ENCODE measurements at places on chromosomes 16 and 17.

- DNase-seq = no peak
Measured at GRCh38 chr16:3654249-3654991, at the start of gene DNASE1. DNASE1 (plus strand) TSS chr16:3654691; CDS start chr16:3655374, 683 bp downstream.

DNA sequence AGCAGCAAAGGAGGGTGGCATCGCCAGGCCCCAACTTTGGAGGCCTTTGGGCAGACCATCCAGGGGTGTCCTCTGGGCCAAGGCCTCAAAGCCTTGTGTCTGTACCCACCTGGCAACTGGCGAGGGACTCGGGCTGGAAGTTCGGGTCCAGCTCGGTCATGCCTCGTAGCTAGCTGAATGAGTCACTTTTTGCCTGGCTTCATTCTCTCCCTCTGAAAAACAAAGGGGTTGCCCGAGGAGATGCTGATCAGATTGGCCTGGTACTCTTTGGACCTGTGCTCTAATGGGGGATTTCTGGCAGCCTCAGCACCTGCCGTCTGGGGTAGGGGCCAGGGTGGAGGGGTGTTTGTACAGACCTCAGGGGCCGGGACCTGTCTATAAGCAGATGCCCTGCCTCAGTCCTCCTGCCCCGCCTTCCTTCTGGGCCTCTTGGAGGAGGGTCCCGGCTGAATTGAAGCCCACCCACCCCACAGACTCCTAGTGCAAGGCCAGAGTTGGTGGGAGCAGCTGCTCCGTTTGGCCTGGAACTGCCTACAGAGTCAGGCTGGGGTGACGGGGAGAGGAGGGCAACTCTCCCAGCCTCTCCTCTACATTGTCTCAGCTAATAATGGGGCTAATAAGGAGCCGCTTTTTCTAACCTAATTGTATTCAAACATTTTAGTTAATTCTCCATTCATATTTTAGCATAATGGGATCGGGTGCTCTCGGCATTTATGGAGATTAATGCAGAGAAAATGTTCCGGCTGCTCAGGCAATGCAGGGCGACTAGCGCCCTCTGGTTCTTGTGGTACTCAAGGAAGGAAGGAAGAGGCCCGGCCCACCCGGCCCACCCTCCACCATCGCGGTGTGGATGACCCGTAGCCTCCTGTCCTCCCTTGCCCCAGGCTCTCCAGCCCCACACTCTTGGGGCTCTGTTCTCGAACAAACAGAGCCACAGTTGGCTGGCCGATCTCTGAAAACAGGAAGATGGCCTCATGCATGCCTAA, 21.4 kb upstream of the ABCC3 start:
- DNase-seq = no peak

GRCh38 chr17:58330997-58331814, 2.6 kb upstream of the TSPOAP1 start:
- DNase-seq = no peak

DNA sequence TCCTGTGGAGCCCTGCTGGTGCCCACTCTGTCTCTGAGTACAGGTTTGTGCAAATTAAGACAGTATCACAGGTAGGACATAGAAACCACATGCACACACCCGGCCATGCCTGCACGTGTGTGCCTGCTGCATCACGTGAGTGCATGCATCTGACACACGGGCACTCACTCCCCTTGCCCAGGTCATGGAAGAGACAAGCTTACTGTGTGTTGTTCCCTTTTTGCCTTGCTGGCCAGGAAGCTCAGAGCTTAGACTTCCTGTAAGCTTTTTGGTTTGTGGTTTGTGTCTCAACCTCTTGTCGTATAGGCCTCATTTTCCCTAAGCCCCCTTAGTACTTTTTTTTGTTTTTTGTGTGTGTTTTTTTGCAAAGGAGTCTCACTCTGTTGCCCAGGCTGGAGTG, 25.0 kb downstream of the ZNF469 start:
- no peak for DNase-seq

DNA sequence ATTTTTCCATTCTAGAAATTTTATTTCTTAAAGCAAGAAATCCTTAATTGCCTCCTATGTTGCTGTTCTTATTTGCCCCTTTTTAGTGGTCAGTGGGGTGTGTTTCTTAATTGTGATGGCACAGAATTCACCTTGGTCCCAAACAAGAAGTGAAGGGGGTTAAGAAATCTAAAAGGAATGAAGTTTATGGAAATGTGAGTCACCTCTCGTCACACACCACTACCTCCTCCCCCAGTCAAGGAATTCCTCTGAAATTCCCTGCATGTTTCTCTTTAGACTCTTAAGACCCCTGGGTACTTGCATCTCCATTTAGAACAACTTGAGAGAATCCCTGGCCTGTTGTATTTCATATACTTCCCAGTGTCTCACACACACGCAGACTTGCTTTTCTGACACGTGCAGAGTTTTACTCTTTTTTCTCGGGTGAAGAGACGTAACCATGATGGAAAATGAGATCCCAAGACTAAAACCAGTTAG, 247.4 kb downstream of the PRKCA start:
- no peak for DNase-seq

GRCh38 chr16:75025761-75026160, 26.9 kb downstream of the ZNRF1 start:
- DNase-seq = no peak

GRCh38 chr16:10776280-10776679, 32.6 kb downstream of the NUBP1 start:
- DNase-seq = no peak

GRCh38 chr16:12903407-12904328, 2.3 kb downstream of the SHISA9 start:
- no peak for DNase-seq

- DNase-seq = no peak
Measured at GRCh38 chr17:72692676-72693075, 399.8 kb downstream of the SLC39A11 start.

DNA sequence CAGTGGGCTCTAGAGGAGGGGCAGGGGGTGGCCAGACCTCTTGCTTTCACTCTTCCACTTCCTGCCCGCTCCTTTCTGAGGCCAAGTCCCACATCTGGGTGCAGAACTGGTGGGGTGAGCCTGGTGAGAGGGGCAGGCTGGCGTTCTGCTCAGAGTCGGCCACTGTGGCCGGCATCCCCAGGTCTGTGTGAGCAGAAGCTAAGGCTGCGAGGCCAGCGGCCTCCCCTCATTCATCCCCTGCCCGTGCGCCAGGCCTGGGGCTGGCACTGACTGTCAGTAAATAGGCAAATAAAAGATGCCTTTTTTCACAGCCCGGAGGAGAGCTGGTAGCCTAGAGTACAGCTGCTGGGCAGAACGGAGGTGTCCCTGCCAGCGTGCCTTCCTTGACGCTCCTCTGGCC, 1.2 kb downstream of the DEF8 start:
- DNase-seq = no peak

DNA sequence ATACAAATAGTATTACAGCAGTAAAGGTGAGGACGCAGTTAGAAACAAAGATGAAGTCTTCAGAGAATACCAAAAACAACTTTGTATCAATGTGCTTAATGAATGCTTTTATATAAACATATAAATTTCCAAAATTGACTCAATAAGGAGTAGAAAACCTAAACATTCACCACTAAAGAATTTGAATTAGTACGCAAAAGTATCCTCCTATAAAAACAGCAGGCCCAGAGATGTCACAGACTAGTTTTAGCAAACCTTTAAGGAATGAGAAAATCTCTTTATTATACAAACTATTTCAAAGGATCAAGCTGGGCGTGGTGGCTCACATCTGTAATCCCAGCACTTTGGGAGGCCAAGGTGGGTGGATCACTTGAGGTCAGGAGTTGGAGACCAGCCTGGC, 86.2 kb downstream of the OR1D5 start:
- no peak for DNase-seq

DNA sequence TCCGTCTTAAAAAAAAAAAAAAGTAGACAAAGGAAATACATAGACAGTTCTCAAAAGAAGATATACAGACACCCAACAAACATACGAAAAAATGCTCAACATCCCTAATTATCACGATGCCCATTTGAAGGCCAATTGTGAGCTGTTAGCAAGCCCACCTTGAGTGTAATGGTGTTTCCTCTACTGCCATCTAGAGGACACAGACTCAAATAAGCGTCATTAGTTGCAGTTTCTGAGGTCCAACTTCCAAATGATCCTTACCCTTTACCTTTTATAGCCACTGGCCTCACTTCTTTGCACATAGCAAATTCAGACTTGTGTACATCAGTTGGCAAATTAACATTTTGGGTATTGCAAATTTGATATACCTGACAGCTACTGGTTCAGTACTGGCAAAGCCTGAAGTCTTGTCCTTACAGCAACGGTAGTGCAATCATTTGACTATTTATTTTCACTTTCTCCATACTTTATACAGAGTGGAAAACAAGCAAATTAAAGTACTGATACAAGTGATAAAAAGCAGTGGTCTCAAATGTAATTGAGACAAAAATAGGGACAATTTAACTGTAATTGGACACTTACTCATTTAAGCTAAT, 536.3 kb upstream of the EEF2KMT start:
- DNase-seq = no peak

GRCh38 chr16:1895068-1895467, 23.1 kb upstream of the MEIOB start:
- DNase-seq = no peak

DNA sequence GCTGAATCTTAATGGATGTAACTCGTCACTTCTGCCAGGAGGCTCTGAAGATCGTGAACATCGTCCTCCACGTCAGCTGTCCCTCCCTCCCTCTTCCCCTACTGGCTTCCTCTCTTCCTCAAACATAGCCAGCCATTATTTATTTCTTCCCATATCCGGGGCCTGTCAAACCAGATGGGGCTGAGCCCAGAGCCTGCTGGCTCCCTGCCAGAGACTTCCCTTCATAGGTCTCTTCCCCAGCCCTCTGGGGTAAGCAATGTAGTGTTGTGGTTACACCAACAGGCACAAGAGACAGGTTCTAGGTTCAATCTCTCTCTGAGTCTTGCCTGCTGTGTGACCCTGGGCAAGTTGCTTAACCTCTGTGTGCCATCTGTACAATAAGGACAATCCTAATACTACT, 40.1 kb upstream of the ZFP90 start:
- DNase-seq = no peak

DNA sequence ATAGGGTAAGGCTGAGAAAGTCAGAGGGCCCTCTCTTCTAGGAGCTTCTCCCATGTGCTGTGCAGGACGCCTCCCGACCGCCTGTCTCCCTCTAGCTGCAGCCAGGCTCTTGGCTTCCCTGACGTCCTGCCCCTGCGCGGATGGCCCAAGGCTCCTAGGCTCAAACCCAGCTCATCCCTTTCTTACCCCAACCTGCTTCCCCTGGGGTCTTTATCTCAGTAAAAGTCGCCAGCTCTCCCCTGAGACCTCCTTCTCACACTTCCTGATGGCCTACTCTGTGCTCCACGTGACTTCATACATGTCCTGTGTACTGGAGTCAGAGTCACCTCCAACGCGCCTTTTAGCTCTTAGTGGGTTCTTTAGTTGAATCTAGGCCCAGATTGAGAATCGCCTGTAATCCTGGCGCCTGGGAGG, 1.1 kb upstream of the ZNF747 start:
- no peak for DNase-seq

DNA sequence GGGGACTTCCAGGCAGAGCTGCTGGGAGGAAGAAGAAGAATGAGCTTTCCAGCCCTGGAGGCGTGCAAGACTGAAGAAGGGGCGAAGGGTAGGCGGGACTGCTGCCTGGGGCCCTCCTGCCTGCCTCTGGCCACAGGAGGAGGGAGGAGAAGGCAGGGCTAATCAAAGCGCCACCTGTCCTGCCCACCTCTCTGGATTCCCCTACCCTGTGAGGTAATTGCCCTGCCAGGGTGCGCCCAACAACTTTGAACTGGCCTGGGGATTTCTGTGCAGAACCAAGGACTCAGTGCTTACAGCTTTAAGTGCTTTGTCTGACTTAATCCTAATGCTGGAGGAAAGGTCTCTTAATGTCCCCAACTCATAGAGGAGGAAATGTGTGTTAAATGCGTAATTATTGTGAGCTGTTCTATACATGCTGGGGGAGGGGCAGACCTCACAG, at the start of gene NOXO1:
Gene NOXO1, minus strand, starts transcription at position 72 of the 439 bp plus-strand sequence. CDS start 290 bp downstream, outside the sequence.
- no peak for DNase-seq

GRCh38 chr17:39335704-39336223, 65.7 kb downstream of the FBXL20 start:
- no peak for DNase-seq

DNA sequence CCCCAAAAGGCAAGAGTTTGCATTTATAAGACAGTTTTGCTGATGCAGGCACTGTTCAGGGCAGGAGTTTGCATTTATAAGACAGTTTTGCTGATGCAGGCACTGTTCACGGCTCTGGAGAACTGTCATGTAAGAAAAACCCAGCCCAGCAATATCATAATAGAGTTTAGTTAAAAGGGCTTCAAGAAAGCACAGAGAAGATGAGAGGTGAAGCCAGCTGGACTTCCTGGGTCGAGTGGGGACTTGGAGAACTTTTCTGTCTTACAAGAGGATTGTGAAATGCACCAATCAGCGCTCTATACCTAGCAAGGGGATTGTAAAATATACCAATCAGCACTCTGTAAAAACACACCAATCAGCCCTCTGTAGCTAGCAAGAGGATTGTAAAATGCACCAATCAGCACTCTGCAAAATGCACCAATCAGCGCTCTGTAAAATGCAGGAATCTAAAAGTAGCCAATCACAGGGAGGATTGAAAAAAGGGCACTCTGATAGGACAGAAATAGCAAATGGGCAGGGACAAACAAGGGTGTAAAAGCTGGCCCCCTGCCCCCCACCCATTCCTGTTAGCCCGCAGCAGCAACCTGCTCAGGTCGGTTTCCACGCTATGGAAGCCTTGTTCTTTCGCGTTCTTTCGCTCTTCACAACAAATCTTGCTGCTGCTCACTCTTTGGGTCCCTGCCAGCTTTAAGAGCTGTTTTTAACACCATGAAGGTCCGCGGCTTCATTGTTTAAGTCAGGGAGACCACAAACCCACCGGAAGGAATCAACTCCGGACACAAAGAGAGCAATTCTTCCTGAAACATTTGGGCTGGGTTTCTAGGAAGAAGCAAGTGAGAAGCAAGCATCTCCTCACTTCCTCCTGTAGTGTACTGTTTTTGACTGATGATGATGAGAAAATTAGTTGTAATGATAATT, 1.8 kb upstream of the CBX1 start:
- no peak for DNase-seq

DNA sequence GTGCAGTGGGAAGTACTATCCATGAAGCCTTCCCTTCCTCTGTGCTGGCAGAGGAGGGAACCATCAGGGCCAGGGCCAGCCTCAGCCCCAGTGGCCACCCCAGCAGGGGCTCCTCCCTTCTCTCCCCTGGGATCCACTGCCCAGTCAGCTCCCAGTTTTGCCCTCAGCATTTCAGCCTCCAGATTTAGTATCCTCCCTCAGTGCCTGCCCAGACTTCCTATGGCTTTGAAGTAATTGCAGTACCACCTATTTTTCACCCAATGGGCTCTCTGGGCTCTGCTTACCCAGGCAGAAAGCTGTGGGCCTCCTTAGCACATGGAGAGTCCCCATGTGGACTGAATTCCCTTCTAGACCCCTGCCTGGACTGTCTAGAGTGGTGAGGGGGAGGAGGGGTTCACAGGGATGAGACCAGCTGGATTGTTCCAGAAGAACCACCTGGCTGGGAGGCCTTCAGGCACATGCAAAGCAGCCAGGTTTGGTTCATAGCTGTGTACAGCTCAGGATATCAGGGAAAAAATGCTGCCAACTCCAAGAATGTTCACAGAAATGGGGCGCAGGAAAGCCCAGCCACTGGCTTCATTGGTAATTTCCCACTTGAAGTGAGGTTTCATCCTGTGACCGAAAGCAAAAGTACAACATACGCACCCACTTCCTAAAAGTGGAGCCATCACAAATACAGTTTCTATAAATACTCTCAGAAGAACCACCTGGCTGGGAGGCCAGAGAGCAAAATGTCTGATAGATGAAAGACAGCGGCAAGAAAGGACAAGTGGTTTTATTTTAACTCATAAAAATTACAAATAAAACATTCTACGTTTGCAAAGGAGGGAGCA, 15.2 kb upstream of the HERPUD1 start:
- no peak for DNase-seq

Data from NCI-H1048 (cell line).